HTR-8/SVneo (cell line): ENCODE measurements at places on chromosomes 2 and 18.

GRCh38 chr2:109409321-109410038, 204.3 kb downstream of the SEPTIN10 start:
- no peak for DNase-seq

DNA sequence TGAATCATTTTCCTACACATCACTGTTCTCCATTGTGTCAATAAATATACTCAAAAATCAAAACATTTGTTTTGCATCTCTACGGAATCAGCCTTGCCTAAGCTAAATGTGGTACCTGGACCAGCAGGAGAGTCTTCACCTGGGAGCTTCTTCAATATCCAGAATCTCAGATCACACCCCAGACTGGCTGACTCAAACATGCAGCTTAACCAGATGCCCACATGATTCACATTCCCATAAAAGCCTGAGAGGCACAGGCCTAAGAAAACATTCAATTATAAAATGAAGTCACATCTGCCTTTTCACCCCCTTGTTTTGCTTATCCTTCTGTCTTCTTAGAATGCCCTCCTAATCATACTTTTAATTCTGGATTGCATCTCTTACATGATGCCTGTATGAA, 1045.5 kb upstream of the NXPH2 start:
- DNase-seq: no peak

GRCh38 chr18:68847219-68847837, 49.4 kb downstream of the CCDC102B start:
- DNase-seq: no peak

- DNase-seq: peak; percentile 41
Observed at GRCh38 chr18:79395761-79396404, at the start of gene NFATC1. Gene NFATC1, plus strand, starts transcription at chr18:79395930. Its CDS starts 295 bp downstream, at chr18:79396225.

DNA sequence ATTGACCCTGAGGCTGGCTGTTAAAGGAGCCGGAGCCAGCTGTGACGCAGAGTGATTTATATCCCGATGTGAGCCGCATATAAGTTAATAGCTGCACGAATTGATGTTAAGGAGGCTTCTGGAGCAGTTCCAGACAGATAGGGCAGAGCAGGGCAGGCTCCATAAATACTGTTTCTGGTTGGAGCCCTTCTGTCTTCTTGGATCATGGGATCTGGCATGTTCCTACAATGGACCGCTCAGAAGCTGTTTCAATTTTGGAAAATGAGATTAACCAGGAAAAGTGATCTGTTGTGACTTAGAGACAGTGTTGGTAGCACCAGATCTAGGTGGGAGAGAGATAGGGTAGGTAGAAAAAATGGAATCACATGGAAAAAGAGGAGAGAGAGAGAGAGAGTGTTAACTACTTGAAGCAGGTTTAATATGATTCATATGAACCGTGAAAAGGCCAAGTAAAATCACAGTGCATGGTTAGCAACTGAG, 4.8 kb upstream of the IGFBP5 start:
- DNase-seq: no peak

DNA sequence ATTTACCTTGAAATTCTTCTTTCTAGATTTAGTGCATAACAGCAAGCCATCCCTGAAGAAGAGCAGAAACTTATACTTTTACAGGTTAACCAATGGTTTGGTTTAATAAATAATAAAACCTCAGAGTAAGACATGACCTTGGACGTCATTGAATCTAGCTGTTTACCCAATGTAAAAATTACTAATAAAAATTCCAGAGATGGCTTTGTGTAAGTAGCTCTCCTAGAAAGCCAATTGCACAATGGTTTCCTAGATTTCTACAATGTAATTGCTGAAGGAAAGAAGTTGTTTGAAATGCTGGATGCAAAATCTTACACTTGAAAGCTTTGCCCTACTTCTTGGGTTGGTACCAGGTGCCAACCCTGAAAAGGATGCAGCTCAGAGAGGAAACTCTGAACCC, 1.5 kb downstream of the XDH start:
- no peak for DNase-seq

- DNase-seq: no peak
Observed at GRCh38 chr18:25998461-25998860, 92.0 kb downstream of the SS18 start.

- no peak for DNase-seq
Observed at GRCh38 chr2:15298770-15299169, 262.4 kb downstream of the NBAS start.

- no peak for DNase-seq
Observed at GRCh38 chr2:96912346-96913116, 42.7 kb upstream of the SEMA4C start.

GRCh38 chr2:20049637-20050036, 1.8 kb downstream of the LAPTM4A start:
- no peak for DNase-seq

- DNase-seq: no peak
Observed at GRCh38 chr2:234289834-234290590, 206.9 kb downstream of the ARL4C start.

GRCh38 chr2:232525791-232526371, at the start of gene CHRND:
Gene CHRND, plus strand, starts transcription at chr2:232526160. Its CDS starts 56 bp downstream, at chr2:232526216.
- no peak for DNase-seq

DNA sequence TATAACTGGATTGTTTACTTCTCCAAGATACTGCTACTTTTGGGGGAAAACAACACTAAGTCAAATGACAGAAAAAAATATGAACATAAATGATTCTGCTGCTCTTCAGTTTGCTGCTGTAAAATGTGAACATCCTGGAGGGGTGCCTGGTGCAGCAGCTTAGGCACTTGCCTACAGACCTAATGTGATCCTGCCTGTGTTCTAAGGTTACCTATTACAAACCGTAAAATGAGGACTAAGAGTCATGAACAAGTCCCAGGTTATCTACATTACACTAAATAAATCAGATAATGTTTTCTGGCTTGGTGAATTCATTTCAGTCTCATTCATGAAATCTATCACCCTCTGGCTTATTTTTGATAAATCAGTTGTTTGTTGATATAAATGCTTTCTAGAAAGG, 38.4 kb upstream of the ERCC3 start:
- DNase-seq: no peak

DNA sequence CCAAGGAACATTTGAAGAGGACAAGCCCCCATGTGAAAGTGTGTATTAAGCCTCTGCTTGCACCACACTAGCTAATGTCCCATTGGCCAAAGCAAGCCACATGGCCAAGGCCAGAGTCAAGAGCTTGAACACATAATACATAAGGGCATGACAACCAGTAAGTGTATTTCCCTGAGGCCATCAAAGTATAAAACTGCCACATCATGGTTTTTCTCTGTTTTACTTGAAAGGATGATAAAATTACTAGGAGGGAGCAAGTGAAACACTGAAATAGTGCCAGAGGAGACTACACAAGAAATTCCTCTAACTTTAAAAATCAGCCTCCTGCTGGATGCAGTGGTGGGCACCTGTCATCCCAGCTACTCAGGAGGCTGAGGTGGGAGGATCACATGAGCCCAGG, 30.9 kb upstream of the EML6 start:
- no peak for DNase-seq

DNA sequence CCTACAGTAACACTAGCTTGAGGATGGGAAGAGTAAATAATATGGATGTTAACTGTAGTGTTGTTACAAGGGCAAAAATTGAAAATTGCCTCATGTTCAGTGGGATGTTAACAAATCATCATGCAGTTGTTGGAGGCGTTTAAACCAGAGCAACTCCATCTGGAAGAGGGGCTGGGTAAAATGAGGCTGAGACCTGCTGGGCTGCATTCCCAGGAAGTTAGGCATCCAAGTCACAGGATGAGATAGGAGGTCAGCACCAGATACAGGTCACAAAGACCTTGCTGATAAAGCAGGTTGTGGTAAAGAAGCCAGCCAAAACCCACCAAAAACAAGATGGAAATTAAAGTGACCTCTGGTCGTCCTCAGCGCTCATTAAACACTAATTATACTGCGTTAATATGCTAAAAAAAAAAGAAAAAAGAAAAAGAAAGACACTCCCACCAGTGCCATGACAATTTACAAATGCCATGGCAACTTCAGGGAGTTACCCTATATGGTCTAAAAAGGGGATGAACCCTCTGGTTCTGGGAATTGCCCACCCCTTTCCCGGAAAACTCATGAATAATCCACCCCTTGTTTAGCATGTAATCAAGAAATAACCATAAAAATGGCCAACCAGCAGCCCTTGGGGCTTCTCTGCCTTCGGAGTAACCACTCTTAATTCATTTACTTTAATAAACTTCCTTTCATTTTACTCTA, 101.4 kb downstream of the MYO5B start:
- DNase-seq: no peak

- DNase-seq: no peak
Observed at GRCh38 chr2:160124571-160124970, 62.2 kb upstream of the PLA2R1 start.

GRCh38 chr2:62854600-62855514, 149.3 kb downstream of the EHBP1 start:
- DNase-seq: no peak

GRCh38 chr2:213429516-213429915, 145.3 kb downstream of the SPAG16 start:
- no peak for DNase-seq

DNA sequence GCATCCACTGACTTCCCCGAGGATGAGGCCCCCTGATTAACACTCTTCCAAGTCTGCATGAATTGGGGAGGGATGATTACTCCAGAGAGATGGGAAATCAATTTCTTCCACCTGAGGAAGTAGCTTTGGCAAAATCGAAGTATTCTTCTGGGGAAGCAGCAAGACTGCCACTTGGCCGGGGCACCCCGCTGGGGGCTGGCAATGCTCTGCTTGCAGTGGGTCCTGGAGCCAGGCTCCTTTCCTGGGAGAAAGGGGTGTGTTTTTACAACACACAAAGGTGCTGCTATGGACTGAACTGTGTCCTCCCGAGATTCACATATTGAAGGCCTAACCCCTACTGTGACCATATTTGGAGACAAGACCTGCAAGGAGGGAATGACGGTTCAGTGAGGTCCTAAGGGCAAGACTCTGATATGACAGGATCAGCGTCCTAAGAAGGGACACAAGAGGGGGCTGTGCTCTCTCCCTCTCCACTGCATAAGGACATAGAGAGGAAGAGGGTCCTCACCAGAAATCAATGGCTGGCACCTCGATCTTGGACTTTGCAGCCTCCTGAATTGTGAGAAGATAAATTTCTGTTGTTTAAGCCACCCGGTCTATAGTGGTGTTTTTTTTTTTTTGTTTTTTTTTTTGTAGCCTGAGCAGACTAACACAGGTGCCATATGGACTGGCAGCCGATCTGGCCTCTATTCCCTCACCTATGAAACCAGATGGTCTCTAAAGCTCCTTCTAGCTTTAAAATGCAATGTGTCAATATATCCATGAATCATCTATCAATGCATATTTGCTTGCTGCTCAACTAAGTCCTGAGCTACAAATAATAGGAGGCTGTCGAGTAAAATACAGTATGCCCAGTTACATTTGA, 3.6 kb upstream of the SMARCAL1 start:
- DNase-seq: no peak

GRCh38 chr2:184498936-184499335, 99.4 kb upstream of the ZNF804A start:
- DNase-seq: no peak

DNA sequence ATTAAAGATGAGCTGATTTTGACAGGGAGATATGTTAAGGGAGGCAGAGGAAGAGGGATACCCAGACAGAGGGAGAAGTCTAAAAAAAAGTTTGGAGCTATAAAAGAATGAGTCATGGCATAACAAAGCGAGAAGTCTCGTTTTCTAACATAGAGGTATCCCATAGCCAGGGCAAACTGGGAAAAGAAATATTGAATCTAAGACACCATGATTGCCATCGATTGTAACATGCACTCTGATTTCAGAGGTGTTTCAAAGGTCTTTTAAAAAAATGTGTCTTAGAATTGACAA, 110.7 kb downstream of the MDH1 start:
- DNase-seq: no peak

GRCh38 chr2:202756598-202756997, 115.0 kb downstream of the ICA1L start:
- no peak for DNase-seq

GRCh38 chr2:41434991-41435390, 612.8 kb upstream of the PKDCC start:
- DNase-seq: no peak

DNA sequence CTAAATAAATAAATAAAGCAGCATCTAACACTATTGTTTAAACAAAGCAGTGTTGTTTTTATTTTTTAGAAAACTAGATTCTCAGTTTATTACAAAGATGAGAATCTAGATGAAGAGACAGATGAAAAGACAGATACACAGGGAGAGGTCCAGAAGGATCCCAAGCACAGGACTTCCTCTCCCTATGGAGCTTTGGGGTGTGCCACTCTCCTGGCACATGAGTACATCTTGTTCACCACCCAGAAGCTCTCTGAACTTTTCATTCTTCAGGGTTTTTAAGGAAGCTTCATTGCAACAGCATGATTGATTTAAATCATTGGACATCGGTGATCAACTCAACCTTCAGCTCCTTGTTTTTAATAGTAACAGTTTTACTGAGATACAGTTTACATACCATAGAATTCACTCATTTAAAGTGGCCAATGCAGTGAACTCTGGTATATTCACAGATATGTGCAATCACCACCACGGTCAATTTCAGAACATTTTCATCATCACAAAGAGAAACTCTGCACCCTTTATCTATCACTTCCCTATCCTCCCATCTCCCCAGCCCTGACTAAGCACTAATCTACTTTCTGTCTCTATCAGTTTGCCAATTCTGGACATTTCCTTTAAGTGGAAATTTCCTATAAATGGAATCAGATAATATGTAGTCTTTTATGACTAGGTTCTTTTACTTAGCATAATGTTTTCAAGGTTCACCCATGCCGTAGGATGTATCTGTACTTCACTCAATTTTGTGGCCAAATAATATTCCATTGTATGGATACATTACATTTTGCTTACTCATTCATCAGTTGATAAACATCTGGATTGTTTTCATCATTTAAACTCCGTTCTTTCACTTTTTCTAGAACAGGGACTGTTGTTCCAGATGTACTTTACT, 62.3 kb upstream of the ZFP36L2 start:
- no peak for DNase-seq

DNA sequence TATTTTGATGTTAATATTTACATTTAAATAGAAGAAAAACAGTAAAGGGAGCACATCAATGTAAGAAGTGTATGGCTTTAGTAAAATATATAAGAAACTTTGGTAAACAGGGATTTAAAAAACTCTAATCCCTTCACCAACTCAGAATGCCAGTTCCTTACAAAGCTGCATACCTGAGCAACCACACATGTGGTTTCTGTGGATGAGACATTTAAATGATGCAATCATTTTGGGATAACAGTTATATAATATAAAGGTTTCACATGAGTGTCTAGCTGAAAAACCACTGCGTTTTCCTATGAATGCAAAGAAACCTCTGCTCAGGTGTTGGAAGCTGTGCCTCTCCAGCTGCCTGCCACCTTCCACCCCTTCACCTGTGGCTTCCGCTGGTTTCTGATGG, 209.1 kb upstream of the REV1 start:
- DNase-seq: no peak

DNA sequence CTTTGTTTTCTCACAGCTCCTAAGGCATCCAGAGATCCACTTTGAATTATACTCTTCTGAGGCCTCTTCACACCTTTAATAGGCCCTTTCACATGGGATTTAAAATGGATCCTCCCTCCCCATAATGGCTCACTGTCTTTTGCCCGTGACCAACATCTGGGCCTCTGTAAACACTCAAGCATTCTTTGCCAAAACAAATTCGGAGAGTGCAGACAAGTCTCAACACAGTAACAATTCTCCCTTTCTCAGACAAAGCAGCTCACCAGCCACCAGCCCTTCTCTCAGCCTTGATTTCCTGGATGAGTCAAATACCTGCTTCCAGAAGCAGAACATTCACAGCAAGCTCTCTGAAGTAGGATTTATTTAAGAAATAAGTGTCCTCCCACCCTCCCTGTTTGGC, 14.0 kb upstream of the IMP4 start:
- DNase-seq: no peak

GRCh38 chr2:165009466-165009865, 54.1 kb upstream of the SLC38A11 start:
- DNase-seq: no peak
